ENCODE measurements at places on chromosomes 4 and X.

- no peak for DNase-seq
Measured at GRCh38 chrX:139803224-139803623, 95.3 kb upstream of the MCF2 start.

DNA sequence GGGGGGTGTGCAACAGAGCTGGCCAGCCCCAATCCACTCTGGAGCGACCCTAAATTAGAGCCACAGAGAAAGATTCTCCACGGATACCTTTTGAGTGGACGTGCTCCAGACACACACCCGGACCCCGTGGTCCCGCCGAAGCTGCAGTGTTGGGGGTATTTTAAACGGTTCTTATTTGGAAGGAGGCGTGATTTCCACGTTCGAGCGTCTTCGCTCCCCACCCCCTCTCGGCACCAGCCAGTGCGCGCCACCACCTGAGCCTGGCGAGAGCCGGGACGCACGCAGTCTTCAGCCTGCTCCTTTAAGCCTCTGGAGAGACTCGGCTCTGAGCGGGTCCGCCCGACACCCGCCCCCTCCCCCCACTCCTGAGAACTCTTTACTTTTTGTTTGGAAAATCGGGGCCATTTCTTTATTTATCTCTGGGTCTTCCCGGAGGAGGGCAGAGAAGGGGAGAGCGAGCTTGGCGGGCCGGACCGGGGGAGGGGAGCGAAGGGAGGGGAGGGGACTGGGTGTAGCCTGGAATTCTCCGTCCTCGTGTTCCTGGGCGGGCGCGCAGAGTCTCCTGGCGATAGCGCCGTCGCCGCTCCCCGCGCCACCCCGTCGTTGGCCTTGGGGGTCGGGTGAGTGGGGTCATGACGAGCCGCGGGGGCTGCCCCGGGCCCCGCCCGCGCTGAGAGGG is 668 bp upstream of the PTCHD1 start:
- no peak for DNase-seq

GRCh38 chr4:76980261-76980660 is 30.7 kb downstream of the SEPTIN11 start:
- no peak for DNase-seq

- no peak for DNase-seq
Measured at GRCh38 chr4:48100256-48100655, 33.8 kb downstream of the TXK start.

DNA sequence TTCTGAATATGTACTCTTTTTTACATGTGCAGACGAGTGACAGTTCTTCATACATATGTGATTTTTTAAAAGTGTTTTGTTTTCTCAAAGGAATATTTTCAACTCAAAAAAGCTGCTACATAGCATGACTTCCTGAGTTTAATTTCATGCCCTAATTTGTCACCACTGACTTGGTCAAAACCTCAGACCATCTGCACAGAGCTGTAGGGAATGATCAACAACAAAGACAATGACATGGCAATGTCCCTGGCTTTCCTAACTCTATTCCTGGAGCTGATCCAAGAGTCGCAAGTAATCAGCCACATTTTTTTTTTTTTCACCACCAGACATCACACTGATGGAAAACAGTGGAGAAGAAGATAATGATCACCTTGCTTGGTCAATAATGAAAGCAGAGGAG is 97.7 kb downstream of the TMA16 start:
- no peak for DNase-seq

GRCh38 chr4:120736312-120736711 is 186.2 kb downstream of the PRDM5 start:
- no peak for DNase-seq

GRCh38 chr4:89625599-89626293 is 211.2 kb downstream of the SNCA start:
- no peak for DNase-seq

GRCh38 chr4:663046-663437 is 11.0 kb downstream of the ATP5ME start:
- no peak for DNase-seq

DNA sequence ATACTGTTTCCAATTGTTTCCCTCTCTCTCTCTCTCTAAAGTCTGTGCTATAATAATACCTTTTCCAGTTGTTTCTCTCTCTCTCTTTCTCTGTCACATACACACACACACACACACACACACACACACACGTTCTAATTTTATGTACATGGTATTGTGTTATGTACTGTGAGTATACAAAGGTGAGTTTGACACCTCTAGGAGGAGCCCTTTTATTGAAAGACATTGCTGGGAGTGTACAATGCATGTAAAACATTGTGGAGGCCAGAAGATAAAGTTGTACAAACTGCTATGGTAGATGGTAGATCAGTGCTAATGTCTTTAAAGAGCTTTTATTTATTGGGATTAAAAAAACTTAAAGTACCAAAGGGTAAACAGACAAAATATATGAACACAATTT is 53.6 kb downstream of the BLTP1 start:
- DNase-seq, result no peak

DNA sequence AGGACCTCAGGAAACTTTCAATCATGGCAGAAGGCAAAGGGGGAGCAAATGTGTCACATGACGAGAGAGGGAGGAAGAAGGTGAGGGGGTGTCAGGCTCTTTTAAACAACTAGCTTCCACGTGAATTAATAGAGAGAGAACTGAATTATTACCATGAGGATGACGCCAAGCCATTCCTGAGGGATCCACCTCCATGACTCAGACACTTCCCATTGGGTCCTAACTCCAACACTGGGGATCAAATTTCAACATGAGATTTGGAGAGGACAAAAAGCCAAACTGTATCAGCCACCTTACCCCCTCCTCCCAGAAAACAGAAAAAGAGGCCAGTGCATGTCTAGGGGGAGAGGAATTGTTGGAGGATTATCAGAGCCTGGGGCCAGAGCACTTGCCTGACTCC is 40.4 kb upstream of the LAS1L start:
- DNase-seq, result no peak

DNA sequence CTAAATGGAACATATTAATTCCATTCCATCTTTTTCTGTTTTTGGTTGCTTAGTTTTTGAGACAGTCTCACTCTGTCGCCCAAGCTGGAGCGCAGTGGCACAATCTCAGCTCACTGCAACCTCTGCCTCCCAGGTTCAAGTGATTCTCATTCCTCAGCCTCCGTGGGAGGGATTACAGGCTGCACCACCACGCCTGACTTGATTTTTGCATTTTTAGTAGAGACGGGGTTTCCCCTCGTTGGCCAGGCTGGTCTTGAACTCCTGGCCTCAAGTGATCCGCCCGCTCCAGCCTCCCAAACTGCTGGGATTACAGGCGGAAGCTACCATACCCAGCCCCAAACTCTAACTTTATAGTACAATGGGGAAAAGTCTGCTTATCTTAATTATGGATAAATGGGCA is 11.2 kb downstream of the HNRNPD start:
- no peak for DNase-seq

DNA sequence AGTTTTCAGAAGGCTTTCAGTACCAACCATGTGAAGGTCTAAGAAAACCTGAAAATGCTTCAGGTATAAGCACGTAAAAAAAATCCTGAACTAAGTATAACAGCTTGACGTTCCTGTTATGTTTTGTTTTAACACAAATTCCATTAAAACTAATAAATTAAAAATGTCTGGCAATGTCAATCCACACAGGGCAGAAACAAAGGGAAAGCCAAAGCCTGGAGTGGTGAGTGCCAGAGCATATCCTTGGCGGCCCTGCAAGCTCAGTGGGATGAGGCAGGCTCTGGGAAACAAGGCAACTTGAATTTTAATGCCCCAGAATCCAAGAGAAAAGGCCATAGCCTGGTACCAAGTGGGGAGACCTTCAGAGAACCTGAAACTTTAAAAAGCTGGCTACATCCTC is 78.2 kb downstream of the EPHA5 start:
- DNase-seq, result no peak

- DNase-seq, result no peak
Measured at GRCh38 chrX:74606799-74607198, 7.6 kb downstream of the RLIM start.

- DNase-seq, result no peak
Measured at GRCh38 chr4:5462896-5463295, 245.5 kb downstream of the EVC2 start.
